HFFc6 (cell line): ENCODE measurements at places on chromosomes 5 and 9.
A peak's percentile ranks its signal among the peaks of the same experiment; 100 is the strongest.

- no peak for DNase-seq
Measured at GRCh38 chr5:78983601-78984438, 1.3 kb downstream of the ARSB start.

- no peak for DNase-seq
Measured at GRCh38 chr9:7105095-7105494, 347.3 kb downstream of the KDM4C start.

- DNase-seq = peak; percentile 59
Measured at GRCh38 chr9:98373609-98374008, 118.2 kb upstream of the TBC1D2 start.

DNA sequence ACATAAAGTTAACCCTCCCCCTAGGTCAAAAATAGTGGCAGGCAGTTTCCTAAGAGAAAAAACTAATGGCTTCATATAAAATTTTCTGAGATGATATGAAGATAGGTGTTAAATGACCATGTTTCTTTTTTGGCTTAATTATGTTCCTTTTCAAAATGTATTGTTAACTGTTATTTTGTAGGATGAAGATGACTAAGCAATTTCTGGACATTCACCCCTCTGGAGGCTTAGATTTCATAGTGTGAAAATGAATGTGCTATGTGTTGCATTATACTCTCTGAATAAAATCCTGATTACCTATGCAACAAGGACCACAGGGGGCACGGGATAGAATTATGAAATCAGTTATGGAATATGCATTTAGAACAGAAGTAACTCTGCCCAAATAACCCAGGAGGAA, 233.5 kb downstream of the MRPS30 start:
- DNase-seq = no peak

DNA sequence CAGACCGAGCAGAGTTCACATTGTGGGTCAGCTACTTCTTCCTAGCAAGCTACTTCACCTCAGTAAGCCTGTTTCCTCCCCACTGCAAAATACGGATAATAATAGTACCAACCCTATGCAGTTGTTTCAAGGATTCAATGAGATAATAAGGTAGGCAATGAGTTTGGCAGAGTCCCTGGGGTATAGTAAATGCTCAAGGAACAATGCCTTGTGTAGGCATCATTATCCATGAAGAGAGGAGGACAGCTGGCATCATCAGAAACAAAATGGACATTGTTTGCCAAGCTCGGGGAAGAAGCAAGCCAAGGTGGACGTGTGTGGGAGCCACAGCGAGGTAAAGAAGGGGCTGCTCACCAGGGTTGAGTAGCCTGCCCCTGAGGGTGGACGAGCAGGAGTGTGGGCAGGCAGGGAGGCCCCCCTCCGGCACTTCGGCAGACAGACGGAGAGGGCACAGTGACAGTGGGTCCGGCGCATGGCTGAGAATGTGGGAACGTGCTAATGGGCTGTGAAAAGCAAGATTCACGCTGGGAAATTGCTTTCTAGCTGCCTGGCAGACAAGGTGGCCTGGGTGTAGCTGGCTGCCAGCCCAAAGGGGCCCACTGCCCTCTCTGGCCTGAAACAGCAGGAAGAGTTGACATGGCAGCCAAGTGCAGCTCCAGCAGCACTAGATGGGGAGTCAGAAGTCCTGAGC, 10.1 kb downstream of the CAMK2A start:
- DNase-seq = no peak

GRCh38 chr9:1383899-1384455, 333.8 kb downstream of the DMRT2 start:
- no peak for DNase-seq

DNA sequence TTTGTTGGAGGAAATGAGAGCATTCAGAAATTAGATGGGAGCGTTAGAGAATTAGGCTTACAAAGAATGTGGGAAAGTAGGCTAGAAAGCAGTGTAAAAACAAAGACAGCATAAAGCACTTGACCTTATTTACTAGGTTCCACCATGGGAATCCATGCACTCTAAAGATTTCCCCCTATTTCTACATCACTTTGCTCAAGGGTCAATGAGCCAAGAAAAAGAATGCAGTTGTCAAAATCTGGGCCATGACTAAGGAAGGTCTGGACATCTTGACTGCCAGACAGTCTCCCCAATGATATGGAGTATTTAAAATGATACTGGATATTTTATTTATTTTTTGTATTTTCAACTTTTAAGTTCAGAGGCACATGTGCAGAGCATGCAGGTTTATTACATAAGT, 3.4 kb downstream of the TLR4 start:
- no peak for DNase-seq

DNA sequence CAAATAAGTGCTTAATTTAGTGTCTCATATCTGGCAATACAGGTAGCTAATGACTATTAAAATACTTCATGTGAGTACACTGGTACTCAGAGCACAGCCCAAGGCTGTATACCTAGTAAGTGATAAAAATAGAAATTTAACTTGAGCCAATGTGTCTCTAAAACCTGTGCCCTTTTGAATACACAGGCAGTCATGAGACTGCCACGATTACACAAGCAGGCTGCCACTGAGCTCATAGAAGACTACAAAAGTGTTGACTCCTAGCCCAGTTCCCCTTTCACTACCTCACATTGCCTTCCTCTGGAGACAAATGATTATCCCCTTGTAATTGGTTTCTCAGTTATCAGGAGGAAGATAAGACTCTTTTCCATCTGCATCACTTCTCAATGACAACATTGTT, 66.3 kb upstream of the PAPPA start:
- DNase-seq = no peak

GRCh38 chr5:27900761-27901160, 862.4 kb upstream of the CDH9 start:
- DNase-seq = no peak

DNA sequence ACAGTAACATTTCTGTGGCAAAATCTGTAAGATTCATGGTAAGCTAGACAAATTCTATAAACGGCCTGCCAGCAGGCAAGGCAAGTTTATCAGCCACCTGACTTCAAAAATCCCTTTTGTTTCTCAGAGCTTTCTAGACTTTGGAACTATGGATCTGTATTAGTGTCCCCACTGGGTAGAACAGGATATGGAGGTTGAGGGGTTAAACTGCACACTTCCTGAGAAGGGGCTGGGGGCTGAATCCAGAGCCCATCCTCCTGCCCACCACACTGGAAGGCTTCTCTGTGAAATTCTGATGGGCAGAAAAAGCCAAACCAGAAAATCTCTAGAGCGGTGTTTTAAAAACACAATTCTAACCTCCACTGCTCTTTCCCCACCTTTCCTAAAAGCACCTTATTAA, 128.7 kb downstream of the ENTREP1 start:
- DNase-seq = no peak

GRCh38 chr5:173556142-173557028, 60.1 kb downstream of the BOD1 start:
- no peak for DNase-seq

DNA sequence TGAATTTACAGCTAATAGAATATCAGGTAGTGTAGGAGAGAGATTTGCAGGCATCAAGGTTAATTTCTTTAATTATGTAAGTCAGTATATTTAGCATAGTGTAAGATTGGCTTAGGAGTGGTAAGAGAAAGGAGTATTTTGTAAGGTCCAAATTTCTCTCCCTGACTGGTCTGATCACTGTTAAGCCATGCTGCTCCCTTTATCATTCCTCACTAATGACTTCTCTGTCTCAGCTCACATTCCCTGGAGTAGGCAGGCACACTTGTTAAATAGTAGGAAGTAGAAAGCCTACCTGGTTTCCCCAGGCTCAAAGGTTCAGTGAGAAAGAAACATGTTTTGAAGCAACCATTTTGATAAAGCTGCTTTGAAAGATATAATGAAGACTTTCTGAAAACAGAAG, 90.7 kb downstream of the SMIM15 start:
- no peak for DNase-seq

GRCh38 chr9:116687754-116688135, 640 bp downstream of the TRIM32 start:
- no peak for DNase-seq

DNA sequence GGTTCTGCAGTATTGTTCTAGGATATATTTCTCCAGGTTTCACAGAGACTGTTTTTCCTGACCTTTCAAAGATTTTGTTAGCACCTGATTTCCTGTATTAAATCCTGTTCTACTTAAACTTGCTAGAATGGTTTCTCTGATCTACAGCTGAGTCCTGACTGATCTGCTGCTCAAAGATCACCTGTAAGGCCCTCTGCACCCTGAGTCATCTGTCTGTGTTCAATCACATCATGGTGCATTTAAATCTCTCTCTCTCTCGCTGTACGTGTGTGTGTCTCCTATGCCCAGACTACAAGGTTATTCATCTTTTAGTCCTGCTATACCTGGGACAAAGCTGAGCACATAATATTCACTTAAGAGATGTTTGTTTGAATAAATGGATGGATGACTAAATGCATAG, 13.3 kb upstream of the C5orf63 start:
- no peak for DNase-seq

DNA sequence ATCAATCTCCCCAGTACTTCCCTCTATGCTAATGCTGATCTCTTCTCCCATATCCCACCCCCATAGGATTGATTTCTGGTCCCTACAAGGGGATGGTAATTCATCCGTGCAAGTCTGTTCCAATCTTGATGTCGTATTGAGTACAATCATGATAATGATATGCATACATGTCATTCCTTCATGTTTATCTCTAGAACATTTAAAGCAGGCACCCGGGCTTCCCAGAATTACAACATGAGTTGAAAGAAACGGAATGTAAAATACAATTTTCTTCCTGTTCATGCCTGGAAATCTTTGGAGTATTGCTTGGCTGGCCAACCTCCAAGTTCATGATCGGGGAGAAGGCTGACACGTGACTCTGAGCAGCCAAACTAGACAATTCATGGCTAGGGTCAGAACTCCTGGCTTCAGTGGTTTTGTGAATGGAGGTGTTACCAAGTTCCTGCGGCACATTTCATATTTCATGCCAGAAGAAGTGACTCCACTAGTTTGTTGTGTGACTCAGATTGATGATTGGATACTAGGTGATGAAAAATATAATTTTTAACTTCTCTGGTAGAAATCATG, 66.6 kb downstream of the C9orf152 start:
- peak; percentile 97 for DNase-seq

- DNase-seq = no peak
Measured at GRCh38 chr9:123339666-123340510, 16.1 kb upstream of the CRB2 start.

- DNase-seq = no peak
Measured at GRCh38 chr9:2050236-2050635, 35.1 kb downstream of the SMARCA2 start.

GRCh38 chr5:34411470-34412346, 244.4 kb upstream of the RAI14 start:
- no peak for DNase-seq

- DNase-seq = no peak
Measured at GRCh38 chr5:99386406-99387077, 457.7 kb upstream of the CHD1 start.

DNA sequence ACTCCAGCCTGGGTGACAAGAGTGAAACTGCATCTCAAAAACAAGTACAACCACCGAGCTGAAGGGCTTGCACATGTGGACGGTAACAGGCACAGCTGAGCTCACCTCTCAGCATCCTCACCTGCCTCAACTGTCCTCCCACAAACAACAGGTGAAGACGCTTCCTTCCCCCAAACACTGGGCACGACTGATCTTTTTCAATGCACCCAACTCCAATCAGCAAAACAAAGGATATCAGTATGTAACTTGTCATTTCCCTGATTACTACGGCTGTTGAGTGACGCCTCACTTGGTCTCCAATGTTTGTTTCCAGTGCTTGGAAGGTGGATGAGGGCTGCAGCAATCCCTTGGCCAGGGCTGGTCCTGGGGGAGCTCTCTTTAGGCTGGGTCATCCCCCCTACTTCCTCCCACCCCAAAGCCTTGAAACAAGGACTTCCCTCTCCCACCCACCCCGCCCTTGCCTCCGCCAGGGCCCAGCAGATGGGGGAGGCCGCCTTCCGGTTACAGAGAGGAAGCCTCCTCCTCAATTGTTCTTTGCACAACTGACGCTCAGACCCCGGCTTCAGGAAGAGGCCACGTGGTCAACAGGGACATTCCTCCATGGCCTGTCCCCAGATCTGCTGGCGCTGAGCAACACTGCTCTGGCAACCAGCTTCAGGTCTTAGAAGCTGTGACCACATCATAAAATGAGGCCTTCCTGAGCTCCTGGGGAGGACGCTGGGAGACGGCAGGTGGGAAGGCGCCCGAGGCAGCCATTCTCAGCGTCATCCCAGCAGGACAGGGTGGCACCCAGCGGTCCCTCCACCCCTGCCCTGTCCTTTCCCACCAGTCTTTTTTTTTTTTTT, 5.9 kb downstream of the FAM78A start:
- no peak for DNase-seq

- no peak for DNase-seq
Measured at GRCh38 chr5:123943151-123943550, 431.2 kb downstream of the CSNK1G3 start.
